Mesendoderm (in vitro differentiated cells): ENCODE measurements at places on chromosomes 12 and 14.

DNA sequence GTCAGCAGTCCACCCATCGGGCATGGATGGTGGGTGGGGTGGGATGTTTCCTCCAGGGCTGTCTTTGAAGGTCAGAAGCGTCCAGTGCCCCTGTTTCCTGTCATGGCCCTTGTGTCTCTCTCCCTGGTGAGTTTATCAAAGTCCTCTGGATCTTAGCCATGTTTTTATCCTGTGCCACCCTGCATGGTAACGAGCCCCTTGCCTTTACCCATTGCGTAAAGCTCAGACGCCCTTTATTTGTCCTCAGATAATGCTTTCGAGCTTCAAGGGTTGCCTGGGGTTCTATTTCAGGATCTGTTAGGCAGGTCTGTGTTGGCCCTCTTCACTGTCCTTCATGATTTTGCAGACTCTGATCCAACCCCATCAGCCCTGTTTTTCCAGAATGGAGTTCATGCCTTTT is 172.9 kb downstream of the TSPAN9 start:
- no peak for DNase-seq
- H3K4me3 ChIP-seq, result no peak overlapping the region
- peaks cover 11% of the 10 kb centered on the region for H3K4me1 ChIP-seq

GRCh38 chr14:60485598-60486251 is at the start of gene C14orf39:
Gene C14orf39, minus strand, starts transcription at chr14:60486063. Its CDS starts 985 bp downstream, at chr14:60485078.
- H3K4me1 ChIP-seq, result no peaks in the 10 kb centered on the region
- no peaks in the 10 kb centered on the region for H3K36me3 ChIP-seq
- no peak within 1 kb of the TSS for H3K27ac ChIP-seq
- H3K27me3 ChIP-seq, result no peaks in the 10 kb centered on the region
- DNase-seq, result peak; percentile 81

DNA sequence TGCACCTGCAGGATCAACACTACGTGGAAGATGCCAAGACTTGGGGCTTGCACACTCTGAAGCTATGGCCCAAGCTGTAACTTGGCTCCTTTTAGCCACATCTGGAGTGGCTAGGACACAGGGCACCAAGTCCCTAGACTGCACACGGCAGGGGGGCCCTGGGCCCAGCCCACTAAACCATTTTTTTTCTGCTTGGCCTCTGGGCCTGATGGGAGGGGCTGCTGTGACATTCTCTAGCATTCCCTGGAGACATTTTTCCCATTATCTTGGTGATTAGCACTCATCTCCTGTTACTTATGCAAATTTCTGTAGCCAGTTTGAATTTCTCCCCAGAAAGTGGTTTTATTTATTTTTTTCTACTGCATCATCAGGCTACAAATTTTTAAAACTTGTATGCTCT is 1080.7 kb downstream of the LRFN5 start:
- H3K27me3 ChIP-seq, result no peaks in the 10 kb centered on the region
- no peaks in the 10 kb centered on the region for H3K4me1 ChIP-seq
- no peak overlapping the region for H3K4me3 ChIP-seq
- H3K36me3 ChIP-seq, result no peaks in the 10 kb centered on the region
- no peak overlapping the region for H3K27ac ChIP-seq
- DNase-seq, result peak; percentile 71

DNA sequence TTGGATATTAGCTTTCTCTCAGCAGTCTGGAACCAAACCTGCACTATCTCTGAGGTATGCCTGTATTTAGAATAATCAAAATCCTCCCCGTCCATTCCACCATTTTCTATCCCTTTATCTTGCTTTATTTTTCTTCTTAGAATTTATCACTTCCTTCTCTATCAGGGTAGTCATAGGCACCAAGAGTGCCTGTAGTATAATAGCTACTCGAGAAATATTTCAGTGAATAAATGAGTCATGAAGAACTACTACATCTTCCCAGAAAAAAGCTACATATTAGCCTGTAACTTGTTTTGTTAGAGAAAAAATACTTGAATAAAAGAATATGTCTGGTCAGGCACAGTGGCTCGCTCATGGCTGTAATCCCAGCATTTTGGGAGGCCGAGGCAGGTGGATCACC is 4.3 kb downstream of the SLC2A14 start:
- H3K27ac ChIP-seq, result no peak overlapping the region
- DNase-seq, result no peak
- H3K27me3 ChIP-seq, result no peaks in the 10 kb centered on the region
- H3K36me3 ChIP-seq, result no peaks in the 10 kb centered on the region

DNA sequence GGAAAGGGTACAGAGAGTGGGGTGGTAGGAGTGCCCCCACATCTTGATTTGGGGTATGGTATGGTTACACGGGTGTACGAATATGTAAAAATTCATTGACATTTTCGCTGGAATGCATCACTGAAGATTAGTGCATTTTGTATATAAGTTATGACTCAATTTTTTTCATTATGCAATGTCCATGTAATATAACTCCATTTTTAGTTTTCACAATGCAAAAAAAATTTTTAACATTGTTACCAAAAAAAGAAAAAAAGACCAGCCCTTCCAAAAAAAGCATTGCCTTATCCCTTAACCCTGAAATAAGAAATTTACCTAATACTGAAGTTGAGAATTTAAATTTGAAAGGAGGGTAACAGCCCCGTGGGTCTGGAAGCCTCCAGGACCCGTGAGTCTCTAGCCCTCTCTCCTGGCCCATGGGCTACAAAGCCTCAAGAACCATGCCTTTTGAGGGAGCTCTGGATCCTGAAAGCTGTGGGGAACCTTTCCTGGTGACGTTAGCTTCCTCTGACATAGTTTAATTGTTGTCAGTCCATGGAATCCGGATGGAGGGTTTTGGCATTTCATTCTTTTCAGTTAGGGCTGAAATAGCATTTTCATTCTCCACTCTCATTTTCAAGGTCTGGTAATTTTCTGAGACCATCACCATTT is 55.6 kb upstream of the ACTN1 start:
- no peaks in the 10 kb centered on the region for H3K27me3 ChIP-seq
- H3K27ac ChIP-seq, result no peak overlapping the region
- peaks cover 30% of the 10 kb centered on the region for H3K4me1 ChIP-seq
- DNase-seq, result peak; percentile 76
- no peaks in the 10 kb centered on the region for H3K36me3 ChIP-seq
